ENCODE measurements at places on chromosomes 12 and 14.

GRCh38 chr14:95533391-95533821 lies 1.4 kb upstream of the GLRX5 start:
- no peak for DNase-seq

DNA sequence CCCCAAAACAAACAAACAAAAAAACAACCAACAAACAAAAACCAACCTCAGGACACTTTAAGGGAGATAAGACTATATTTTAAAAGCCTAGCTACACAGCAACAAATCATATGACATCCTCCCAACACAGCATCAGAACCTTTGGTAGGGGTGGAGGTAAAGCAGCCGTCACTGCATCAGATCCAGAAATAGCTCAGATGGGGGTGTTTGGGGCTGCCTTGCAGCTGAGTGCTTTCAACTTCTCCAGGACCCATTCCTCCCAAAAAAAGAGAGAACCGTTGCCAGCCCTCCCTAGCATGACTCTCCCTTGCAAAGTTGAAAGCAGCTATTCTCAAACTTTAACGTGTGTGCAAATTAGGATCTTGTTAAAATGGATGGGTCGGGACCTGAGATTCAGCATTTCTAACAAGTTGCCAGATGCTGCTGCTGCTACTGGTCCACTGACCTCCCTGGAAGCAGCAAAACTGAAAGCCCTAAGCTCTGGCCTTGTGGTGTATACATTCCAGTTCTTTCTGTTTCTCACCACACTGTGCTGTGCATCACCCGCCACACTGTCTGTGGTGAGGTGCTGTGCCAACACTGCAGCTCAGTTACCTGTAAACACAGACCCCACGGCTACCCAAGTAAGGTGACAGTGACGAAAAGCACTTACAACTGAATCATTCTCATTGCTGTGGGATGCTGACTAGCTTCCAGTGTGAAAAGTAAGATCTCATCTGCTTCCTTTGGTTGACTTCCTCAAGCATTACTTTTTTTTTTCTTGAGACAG lies 54.0 kb downstream of the SLC38A1 start:
- DNase-seq, result peak; percentile 59

GRCh38 chr12:47156167-47156736 lies 76.5 kb upstream of the AMIGO2 start:
- no peak for DNase-seq

DNA sequence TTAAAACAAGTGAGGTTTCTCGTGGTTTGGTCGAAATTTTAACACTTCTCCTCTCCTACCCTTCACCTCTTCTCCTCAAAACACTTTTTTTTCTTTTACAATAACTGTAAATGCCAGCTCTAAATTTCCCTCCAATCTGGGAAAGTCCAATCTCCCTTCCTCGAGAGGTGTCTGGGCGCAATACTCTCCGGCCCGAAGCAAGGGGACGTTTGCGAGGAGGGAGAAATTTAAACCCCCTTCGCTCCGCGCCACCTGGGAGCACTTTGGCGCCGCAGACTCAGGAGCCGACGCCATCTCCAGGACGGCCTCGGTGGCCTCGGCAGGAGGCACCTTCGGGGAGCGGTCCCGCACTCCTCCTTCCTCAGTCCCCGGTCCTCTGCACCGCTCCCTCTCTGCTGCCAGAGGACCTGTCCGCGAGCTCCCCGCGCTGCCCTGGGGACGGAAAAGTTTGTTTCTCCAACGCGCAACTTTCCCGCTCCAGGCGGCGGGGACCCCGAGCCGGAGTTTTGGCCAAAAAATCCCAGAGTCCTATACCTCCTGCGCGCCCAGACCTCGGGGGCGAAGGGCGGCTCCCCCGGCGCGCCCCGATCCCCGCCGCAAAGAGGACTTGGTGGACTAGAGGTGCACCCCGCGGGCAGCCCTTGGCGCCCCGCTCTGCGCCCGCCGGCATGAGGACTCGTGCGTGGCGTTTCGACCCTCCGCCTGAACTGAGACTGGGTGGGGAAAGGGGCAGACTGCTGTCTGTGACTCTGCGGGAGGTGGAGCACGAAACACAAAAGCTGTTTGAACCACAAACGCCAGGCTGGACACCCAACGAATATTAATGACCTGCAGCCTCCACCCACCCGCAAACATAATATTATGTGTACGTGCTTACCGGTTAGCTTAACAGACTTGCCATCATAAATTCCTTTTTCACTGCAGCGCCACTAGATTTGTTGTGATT lies 95.2 kb upstream of the HMGA2 start:
- no peak for DNase-seq

DNA sequence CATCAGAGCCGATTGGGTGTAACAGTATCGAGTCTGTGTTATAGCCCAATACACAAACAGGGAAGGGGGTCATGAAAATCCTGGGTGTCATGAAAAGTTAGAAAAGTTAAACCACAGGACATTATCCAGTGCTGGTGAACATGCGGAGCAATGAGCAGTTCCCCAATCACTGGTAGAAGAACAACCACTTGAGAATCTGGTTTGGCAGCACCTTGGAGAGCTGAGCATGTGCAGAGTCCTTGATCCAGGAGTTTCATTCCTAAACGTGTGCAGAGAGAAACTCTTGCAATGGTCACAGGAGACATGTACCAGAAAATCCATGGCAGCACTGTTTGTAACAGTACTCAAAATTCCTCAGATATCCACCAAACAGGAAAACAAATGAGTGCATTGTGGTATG lies 23.0 kb upstream of the JDP2 start:
- no peak for DNase-seq

GRCh38 chr12:87931812-87932211 lies 97.4 kb downstream of the C12orf50 start:
- no peak for DNase-seq

GRCh38 chr12:23504641-23505399 lies 444.6 kb downstream of the SOX5 start:
- DNase-seq, result no peak

GRCh38 chr14:101844219-101844618 lies 82.7 kb downstream of the PPP2R5C start:
- no peak for DNase-seq

DNA sequence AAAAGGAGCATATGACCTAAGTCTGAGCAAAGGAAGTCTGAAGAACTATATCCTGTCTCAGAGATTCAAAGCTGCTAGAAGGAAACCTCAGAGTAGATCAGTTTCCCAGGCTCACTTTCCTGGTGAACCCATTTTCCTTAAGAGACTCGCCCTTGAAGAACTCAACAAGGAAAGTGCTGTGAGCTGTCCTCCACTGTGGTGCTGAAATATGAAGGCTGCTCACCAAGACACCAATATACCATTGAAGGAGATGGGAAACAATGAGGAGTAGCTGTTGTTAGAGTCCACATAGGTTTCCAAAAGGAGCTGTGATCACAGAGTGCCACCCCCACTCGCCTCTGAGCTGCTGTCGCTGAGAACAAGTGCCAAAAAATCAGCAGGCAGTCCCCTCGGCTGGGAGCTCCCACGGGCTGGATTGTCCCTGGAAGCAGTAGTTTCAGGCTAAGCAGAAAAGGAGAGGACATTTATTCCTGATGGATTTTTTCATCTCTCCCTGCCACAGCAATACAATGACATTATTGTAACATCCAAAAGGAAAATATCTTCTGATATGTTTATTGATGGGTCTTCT lies 282.1 kb downstream of the RPS29 start:
- no peak for DNase-seq

DNA sequence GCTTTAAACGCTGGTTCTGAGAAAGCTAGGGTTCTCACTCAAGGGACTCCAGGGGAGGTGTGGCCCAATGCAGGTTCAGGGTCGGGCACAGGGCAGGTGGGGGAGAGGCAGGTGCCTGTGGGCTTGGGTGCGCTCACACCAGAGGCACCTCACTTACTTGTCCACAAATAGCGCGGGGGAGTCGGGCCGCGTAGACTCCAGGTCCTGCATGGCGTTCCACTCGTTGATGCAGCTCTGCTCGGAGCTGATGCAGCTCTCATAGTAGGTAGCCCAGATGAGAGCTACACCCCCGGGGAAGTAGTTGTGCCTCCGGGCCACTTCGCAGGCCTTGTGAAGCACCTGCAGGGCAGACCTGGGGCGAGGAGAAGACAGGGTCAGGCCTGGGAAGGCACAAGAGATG lies 49.9 kb downstream of the SSH1 start:
- DNase-seq, result no peak

GRCh38 chr14:31898838-31899528 lies 178.1 kb upstream of the ARHGAP5 start:
- DNase-seq, result no peak

DNA sequence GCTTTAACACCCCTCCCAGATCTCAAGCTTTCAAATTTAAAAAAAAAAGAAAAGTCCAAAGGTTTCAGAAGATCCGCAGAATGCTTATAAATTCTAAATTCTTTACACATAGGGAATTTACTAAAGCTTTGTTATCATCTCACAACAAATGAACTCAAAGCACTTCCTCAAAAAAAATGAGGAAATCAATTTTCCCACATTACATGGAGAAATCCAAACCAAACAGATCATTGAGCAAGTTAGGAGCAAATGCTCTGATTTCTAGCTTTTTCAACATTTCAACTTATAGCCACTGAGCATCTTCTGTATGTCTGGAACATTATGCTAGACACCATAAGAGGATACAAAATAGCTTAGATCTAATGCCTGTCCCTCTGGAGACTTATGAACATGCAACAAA lies 161.0 kb downstream of the CEP128 start:
- DNase-seq, result no peak

DNA sequence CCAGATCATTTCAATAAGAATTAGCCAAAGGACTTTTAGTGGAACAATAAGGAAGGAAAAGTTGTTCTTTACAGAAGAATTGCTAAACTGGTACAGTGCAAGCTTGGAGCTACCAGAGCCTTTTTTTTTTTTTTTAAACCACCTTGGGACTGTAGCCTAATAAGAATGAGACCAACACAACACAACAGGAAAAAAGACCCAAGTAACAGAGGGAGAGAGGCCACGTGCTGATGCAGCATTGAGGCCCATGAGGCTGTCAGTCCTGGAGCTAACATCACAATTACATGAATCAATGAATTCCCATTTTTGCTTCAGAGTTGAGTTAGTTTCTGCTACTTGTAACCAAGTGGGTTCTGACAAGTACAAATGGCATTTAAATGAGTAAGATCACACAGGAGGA lies 149.0 kb upstream of the EEA1 start:
- no peak for DNase-seq

DNA sequence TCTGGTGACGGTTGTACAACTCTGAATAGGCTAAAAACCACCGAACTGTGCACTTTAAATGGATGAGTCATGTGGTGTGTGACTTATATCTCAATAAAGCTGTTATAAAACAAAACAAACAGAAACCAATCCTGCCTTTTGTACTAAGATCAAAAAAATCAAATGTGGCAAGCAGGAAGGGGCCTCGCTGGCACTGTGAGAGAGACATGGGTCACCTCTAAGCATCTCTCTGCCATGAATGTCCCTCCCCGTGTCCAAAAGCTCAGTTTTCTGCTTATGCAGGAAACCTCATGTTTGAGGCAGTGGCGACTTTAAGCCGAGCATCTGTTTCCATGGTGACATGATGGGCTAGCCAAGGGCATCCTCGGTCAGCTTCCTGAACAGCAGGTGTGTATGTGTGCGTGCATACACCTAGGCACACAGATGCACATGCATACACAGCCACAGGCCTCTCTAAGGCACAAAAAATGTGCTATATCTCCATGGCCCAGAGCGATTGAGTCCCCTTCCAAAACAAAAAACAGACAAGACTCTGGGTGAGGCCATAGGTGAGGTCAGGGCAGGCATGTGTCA lies 44.4 kb downstream of the ARL6IP4 start:
- DNase-seq, result no peak

DNA sequence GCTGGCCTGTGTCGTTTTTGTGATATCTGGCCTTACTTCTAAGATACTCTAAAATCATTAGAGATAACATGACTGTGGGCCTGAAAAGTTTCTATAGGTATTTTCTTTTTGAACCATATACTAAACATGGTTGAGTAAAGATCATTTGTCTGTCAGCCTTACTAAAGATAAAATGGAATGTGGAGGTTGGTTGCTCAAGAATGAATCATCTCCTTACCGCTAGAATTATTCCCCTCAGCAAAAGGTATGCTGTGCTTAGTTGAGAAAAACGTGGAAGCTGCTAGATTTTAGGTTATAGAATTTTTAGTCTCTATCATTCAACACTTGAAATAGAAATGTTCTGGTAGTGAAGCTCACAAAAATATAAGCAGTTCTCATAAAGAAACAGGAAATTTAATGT lies 407.3 kb downstream of the AEBP2 start:
- no peak for DNase-seq

DNA sequence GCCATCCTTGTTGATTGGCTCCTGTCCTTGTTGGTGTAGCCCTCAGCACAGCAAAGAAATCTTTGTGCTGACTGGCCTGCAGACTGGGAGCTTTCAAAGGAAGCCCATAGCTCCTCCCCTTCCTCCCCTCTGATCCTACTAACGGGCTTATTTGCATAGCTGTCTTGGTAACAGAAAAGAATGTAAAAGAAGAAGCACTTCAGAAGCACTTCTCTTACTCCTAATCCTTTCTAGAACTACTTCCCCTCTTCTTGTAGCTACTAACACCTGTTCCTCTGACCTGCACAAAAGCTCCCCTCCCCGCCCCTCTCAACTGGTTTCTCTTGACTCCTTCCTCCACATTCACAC lies 14.3 kb upstream of the RIC8B start:
- DNase-seq, result no peak

All from stimulated activated CD4-positive, alpha-beta T cell treated with anti-CD3 and anti-CD28 coated beads, Interleukin-1b, Interleukin-23, amount 100 ng/mL, for 1 hour (primary cell).